Right renal pelvis (tissue), 4 donors: ENCODE measurements at places on chromosomes 13 and 19.

GRCh38 chr19:46357846-46358583 lies 11.1 kb downstream of the PPP5C start:
- DNase-seq, result no peak

- DNase-seq, result no peak
These were observed 118.7 kb downstream of the ATP11A start for GRCh38 chr13:112808377-112809140.

GRCh38 chr13:34701919-34702318 lies 240.2 kb upstream of the NBEA start:
- no peak for DNase-seq

- no peak for DNase-seq
These were observed at the start of gene SHANK1 for GRCh38 chr19:50719566-50719965. Gene SHANK1 (minus strand): TSS chr19:50719802. CDS start chr19:50716919, 2,883 bp downstream.

- no peak for DNase-seq
These were observed 97.5 kb downstream of the DIAPH3 start for GRCh38 chr13:60066226-60066625.

- DNase-seq, result no peak
These were observed 673 bp downstream of the SPATA13 start for GRCh38 chr13:24161010-24161775.

DNA sequence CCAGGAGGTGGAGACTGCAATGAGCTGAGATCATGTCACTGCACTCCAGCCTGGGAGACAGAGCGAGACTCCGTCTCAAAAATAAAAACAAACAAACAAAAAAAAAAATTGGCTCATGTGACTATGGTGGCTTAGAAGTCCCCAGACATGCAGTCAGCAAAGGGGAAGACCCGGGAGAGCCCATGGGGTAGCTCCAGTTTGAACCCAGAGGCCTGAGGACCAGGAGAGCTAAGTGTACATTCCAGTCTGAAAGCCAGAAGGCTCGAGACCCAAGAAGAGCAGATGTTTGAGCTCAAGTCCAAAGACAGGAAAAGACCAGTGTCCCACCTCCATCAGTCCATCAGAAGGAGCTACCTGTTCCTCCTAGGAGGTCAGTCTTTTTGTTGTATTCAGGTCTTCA lies 175.2 kb downstream of the TSHZ3 start:
- no peak for DNase-seq

DNA sequence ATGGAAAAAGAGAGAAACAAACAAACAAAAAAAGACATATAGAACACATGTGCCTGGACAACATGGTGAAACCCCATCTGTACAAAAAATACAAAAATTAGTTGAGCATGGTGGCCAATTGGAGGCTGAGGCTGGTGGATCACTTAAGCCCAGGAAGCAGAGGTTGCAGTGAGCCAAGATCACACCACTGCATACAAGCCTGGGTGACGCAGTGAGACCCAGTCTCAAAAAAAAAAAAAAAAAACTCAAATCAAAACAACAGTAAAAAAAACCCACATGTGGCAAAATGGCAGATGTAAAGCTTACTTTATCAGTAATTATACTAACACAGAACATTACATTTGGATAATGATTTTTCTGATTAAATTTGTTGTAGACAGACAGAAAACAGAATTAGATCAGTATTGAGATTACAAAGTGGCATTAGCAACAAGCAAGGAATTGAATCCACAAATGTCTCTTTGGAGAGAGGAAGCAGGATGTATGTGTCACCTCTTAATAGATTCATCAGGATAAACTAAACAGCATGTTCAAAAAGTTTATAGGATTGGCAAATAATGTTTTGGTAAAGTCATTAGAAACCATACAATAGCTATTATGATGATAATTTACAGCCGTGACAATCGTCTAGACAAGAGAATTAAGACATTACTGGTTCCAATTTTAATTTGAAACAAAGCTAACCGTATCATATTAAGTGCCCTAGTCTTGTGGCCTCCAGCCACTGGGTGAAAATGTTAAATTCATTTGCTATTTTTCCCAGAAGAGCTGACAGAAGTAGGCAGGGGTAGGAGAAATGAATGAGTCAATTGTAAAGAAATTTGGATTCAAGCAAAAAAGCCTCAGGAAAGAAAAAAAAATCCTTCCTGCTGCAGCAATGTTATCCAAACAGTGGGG lies 206.0 kb downstream of the FGF14 start:
- no peak for DNase-seq

DNA sequence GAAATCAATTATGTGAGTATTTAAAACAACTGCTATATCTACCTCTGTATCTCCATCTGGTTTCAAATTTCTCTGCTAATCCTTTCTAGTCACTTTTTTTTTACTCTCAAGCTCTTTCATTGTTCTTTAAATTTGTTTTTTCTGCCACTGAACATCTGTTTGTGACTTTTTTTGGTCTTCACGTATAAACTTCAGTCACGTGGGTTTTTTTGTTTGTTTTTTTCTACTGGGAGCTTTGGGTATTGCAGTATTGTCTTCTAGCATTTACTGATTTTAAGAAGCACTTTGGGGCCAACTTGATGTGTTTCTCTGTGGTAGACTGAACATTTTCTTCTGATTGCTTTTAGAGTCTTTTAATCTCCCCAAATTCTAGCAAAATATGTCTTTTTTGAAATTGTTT lies 262.6 kb upstream of the RXFP2 start:
- DNase-seq, result no peak

DNA sequence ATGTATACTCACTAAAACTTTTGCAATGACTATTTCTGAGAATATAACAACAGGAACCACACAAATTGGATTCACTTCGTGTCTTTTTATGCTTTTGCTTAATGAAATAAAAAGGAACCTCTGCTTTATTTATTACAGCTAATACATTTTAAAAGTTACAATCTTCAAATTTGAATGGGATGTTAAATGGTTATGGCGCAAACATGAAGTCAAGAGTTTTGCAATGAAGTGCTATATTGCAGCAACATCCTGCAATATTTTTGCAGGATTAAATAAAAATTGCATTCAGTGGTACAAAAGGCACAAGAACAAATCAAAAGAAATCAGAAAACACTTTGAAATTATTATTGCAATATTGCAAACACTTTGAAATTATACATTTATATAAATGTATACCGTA lies 1519.0 kb upstream of the MIR17HG start:
- no peak for DNase-seq

GRCh38 chr19:10643968-10644259 lies 10.2 kb upstream of the ILF3 start:
- no peak for DNase-seq

- DNase-seq, result no peak
These were observed 3.4 kb downstream of the PLIN5 start for GRCh38 chr19:4531562-4532165.

GRCh38 chr13:87129602-87130300 lies 541.4 kb upstream of the SLITRK5 start:
- no peak for DNase-seq

GRCh38 chr19:55373993-55374757 lies 2.5 kb upstream of the TMEM190 start:
- DNase-seq, result no peak

DNA sequence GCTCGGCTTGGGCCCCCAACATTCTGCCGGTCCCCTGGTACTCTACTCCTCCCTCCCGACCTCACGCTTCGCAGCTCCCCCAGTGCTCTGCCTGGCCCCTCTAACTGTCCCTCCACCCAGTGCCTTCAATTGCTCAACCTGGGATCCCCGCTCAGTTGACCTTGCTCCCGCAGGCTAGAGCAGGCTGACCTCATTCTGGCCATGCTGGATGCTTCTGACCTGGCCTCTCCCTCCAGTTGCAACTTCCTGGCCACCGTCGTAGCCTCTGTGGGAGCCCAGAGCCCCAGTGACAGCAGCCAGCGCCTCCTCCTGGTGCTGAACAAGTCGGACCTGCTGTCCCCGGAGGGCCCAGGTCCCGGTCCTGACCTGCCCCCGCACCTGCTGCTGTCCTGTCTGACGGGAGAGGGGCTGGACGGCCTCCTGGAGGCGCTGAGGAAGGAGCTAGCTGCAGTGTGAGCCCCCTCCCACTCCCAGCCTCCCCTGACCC lies 3.6 kb downstream of the GTPBP3 start:
- DNase-seq, result no peak

DNA sequence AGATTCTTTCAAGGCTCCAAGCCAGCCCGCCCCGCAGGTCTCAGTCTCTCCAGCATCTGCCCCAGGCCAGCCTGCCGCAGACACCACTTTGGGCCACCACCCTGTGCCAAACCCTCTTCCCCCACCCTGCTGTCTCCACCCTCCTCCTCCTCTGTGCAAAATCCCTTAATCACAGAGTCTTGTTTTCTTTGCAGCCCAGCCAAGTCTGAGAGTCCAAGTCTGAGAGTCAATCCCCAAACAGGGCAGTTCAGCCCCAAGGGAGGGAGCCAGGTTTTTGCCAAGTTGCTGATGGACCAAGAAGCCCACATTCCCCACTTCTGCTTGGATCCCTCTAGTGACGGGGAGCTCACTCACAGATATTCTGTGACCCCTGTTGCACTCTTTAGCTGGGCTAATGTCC lies 3.1 kb downstream of the ADAMTS10 start:
- DNase-seq, result no peak

GRCh38 chr19:2059422-2060201 lies 8.6 kb upstream of the MKNK2 start:
- DNase-seq, result no peak

GRCh38 chr13:73092829-73093228 lies 34.0 kb downstream of the KLF5 start:
- DNase-seq, result peak; percentile 53

GRCh38 chr19:5002143-5002542 lies 33.2 kb downstream of the KDM4B start:
- DNase-seq, result no peak

DNA sequence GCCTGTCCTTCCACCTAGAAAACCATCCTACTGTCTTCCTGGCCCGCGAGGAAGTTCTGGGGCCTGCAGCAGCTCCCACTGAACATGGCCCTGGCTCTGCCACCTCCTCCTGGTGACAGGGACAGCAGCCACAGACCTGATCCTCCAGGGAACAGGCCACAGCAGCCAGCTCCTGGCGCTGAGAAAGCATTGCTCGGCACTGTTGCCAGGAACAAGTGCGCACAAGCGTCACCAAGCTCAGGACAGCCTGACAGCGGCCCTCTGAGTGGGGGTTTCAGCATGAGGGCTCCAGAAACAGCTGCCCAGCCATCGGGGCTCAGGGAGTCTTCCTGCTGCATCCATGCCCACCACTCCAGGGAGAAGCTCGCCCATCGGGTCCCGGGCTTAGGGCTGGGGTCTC lies 21.9 kb downstream of the AP3D1 start:
- no peak for DNase-seq

DNA sequence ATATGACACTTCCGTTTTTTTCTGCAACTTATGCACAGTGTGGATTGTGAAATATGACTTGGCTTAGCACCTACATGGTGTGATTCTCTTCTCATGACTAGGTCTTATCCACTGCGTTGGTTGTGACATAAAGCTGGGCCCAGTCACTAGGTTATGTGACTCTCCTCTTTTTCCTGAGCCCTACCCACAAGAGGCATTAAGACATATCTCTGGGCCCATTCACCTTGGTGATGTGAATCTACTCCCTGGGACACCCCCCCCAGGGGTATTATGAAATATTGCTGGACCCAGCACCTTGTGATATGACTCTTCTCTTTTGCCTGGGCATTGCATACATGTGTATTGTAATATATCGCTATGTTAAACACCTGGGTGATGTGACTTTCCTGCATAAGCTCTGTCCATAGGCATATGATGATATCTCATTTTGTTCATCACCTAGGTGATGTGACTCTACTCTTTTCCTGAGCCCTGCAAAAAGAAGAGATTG lies 85.8 kb upstream of the ZNF43 start:
- DNase-seq, result no peak

- DNase-seq, result no peak
These were observed 1.1 kb upstream of the ACP5 start for GRCh38 chr19:11578258-11579142.

GRCh38 chr19:50362656-50363424 lies 2.6 kb downstream of the NAPSA start:
- no peak for DNase-seq

- no peak for DNase-seq
These were observed 12.6 kb upstream of the ZNF681 start for GRCh38 chr19:23771316-23771715.

DNA sequence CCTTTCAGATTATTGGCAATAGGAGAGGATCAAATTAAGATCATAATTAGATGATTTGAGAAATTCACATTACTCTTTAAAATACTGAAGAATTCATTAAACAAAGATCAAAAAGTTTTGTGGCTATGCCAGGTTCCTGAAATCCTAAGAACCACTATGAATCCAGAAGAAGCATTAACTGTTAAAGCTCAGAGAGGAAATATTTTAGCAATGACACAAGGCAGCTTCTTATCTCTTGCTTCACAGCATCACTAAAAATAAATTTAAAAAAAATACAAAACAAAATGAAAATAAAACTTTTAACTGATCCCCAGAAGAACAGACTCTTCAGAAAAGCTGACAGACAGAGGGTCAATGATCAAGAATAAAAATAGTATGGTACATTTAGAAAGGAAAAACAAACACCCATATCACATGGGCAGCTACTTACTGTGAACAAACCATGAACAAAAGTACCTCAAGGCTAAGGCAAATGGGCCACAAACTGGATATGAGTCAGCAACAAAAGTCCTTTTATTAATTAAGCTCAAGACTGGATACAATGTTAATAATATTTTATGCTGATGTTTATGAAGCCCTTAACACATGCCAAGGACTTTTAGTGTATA lies 19.6 kb downstream of the RNF6 start:
- no peak for DNase-seq

DNA sequence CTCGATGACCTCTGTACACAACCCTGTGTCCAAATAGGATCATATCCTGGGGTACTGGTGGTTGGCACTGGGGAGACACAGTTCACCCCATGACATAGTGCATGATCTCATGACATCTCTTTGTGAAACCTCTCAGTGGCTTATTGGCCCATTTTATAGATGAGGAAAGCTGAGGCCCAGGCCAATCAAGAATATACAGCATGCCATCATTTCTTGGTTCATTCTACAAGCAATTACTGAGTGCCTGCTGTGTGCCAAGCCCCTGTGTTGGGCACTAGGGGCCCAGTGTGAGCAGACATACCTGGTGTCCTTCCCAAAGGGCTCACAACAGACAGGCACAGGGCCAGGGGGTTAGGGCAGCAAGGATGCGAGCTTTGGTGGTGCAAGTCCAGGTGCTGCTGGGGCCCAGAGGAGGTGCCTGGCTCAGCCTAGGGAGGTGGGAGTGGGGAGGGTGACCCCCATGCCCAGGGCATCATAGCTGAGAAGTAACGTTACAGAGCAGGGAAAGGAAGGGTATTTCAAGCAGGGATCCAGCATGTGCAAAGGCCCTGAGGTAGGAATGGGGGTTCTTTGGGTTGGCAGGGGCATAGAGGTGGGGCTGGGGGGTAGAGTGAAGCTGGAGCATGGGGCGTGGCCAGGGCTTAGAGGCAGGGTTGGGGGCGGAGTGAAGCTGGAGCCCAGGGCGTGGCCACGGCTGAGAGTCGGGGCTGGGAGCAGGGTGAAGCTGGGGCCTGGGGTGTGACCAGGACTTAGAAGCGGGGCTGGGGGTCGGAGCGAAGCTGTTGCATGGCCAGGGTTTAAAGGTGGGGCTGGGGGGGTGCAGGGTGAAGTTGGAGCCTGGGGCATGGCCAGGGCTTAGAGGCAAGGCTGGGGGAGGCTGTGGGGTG lies 20.7 kb downstream of the COLGALT1 start:
- DNase-seq, result no peak

- DNase-seq, result no peak
These were observed 31.5 kb downstream of the COL4A2 start for GRCh38 chr13:110338441-110339101.
